ENCODE measurements at places on chromosomes 11 and 22.

GRCh38 chr11:64863391-64864060, 14.9 kb downstream of the EHD1 start:
- no peak for DNase-seq

DNA sequence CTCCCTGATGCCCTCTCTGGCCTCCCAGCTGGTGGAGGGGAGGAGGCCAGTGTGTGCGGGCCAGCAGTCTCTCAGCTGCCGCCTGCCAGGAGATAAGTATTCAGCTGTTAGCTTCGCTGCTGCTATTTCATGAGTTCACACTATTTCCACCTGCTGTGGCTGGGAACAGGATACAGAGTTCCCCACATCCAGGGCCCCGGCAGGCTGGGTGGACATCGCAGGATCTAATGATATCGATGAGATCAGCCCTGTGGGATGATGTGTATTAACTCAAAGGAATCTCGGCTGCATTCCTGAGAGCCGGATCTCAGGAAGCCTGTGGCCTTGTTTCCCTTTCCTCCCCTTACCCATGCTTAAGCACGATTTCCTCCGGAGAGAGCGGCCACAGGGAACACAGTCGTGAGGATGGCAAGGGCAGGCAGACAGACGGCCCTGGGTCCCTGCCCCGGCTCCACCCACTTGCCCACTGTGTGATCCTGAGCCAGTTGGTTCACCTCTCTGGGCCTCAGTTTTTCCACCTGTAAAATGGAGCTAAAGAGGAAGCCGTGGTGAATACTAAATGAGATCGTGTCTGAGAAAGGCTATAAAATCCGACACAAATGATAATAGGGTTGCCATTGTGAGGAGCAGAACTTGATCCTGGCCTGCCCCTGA, 6.5 kb upstream of the PVALB start:
- DNase-seq = no peak

DNA sequence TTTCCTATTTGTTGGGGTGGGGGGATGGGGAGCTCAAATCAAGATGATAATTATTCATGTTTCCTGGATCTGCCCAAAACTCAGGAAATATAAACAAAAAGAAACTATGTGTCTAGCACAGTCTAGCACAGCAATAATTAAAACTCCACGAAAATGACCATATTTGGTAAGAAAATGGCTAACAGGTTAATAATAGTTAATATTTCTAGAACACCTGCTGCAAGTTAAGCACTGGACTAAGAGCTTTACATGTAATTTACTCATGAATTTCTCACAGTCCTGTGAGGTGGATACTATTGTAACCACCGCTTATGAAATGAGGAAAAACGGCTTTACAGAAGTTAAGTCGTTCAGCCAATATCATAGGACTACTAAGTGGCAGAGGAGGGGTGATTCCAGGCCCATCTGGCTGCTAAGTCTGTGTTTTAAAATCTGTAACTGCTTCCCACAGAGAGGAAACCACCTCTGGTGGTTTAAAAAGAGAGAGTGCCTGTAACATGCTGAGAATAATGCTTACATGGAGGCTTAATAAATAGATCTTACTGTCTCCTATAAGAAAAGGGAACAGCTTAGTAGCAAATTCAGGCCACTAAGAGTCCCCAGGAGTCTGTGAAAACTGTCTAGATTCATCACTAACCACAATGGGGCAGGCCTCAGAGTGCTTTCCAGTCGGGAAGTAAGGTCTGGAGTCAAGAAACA, 11.0 kb upstream of the AMOTL1 start:
- DNase-seq = no peak

- peak; percentile 25 for DNase-seq
Observed at GRCh38 chr11:79493555-79494171, 52.8 kb upstream of the TENM4 start.

GRCh38 chr11:36235750-36236149, 53.5 kb downstream of the COMMD9 start:
- DNase-seq = no peak

DNA sequence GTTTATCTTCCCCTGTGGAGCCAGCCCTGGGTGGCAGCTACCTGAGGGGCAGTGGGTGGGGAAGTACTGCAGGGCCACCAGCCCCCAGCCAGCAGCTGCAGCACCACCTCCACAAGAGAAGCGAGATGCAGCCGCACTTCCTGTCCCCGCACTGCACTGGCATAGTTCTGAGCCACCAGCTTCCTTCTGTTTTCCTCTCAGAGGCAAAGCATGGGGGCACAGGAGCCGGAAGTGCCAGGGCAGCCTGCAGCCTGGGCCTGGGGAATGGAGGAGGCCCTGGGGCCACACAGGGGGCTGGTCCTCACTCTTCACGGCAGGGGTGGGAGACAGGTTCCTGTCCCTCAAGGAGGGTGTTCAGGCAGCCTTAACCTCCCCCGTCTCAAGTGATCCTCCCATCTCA, 11.9 kb upstream of the SH3BP1 start:
- peak; percentile 61 for DNase-seq

DNA sequence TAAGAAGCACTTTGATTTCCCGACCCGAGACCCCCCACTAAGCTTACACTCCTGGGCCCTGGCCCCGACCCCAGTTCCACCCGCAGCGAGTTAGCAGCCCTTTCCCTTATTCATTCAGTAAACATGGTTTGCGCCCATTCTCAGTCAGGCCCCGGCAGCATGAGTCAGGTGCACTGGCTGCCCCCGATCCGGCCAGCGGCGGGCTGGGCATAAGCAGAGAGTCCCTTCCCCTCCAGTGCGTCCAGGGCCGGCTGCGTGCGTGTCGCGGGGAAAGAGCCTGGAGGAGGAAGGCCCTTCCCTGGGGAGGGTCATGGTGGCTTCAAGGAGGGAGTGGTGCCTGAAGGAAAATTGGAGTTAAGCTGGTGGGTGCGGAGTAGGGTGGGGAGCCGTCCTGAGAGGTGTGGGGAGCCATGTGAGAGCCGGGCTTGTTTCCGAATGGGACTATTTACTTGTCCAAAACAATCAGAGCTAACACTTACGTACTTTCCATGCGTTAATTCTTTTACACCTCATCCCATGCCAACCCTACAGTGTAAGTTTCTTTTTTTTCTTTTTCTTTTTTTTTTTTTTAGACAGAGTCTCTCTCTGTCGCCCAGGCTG, 657 bp downstream of the IGHMBP2 start:
- peak; percentile 23 for DNase-seq

DNA sequence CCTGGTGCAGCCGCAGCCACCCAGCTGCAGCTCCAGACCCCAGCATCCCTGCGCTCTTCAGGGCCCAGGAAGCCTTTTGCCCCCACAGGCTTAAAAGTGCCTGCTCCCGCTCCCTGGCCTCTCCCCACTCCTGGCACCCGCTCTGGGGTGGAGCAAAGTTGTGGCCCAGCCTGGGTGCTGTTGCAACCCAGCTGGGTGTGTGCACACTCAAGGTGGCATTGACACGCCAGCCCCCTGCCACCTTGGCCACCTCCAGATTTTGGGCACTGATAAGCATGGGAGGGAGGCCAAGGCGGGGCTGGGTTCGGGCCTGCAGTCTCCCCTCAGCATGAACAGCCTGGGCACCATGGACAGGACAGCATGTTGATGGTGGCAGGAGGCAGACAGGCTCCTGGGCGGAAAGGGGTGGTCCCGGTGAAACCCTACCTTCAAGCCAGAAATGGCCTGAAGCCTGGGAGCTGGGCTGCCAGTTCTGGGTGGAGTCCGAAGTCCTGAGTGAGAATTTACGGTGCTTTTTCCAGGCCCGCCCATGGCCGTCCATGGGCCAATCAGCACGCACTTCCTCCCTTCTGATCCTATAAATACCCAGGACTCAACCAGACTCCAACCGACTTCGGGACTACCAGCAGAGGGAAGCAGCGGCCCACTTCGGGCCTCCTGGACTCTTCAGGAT, 23.6 kb upstream of the RNASEH2C start:
- no peak for DNase-seq

GRCh38 chr11:38582151-38582550, 1984.1 kb upstream of the RAG2 start:
- DNase-seq = no peak

DNA sequence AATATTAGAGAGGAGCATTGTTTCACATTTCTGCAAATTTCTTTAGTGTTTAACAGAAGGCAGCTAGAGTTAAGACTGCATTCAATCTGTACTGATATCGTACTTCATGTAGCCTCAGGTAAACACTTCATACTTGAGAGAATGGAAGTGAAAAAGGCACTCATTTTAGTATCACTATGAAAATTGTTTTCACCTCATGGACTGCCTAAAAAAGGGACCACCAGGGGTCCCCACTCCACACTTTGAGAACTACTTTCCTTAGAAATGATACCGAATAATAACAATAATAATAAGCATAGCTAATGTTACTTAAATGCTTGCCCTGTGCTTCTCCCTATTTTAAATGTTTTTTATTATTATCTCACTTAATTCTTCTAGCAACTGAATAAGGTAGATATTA, 95.1 kb downstream of the BLID start:
- DNase-seq = no peak

GRCh38 chr11:74325649-74326645, 14.5 kb upstream of the P4HA3 start:
- no peak for DNase-seq

- no peak for DNase-seq
Observed at GRCh38 chr11:78795621-78796261, 221.1 kb upstream of the NARS2 start.

GRCh38 chr11:64900263-64900678, 16.7 kb downstream of the ATG2A start:
- peak; percentile 87 for DNase-seq

- peak; percentile 17 for DNase-seq
Observed at GRCh38 chr11:82229341-82229740, 504.3 kb downstream of the FAM181B start.

DNA sequence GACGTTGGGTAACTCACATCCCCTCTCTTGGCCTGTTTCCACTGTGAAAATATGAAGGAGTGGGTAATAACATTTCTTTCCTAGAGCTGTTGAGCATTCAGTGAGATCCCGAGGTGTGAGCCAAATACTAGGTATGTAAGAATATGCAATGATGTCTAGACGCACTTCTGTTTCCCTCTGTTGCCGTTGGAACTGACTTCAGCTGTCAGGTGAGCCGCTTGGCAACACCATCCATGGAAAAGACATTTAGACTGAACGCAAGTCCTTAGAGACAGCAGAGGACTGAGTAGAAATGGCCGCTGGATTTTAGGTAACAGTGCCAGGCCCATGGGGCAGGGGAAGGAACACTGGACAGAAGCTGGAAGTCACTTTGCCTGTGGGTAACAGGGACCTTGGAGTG, 29.5 kb upstream of the SHANK2 start:
- no peak for DNase-seq

GRCh38 chr11:108218455-108218854, 4.0 kb downstream of the NPAT start:
- DNase-seq = no peak

- DNase-seq = no peak
Observed at GRCh38 chr11:126167488-126167887, 44.0 kb downstream of the RPUSD4 start.

DNA sequence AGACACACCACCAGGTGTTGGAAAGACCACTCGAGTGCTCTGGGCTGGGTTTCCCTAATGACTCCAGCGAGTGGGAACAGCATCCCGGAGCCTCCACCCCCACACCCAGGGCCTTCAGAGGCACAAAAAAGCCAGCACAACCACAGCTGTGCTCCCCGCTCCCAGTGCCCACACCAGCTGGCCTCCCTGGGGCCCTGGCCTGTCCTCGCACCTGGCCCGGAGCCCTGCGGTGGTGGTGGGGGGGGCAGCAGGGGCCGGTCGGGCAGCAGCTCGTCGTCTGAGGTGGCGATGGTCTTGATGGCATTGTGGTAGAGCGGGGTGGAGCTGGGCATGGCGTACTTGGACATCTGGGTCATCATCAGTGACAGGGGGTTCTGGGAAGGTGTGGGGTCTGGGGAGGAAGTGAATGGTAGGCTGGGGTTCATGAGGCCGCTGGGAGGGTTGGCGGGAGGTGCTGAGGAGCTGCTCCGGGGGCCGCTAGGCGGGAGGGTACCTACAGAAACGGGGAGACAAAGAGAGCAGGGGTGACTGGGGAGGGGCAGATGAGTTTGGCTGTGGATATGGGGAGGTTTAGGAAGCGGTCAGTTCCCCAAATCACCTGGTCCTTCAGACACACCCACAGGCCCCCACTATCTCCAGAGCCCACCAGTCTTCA, 16.1 kb downstream of the CXCR5 start:
- DNase-seq = no peak

DNA sequence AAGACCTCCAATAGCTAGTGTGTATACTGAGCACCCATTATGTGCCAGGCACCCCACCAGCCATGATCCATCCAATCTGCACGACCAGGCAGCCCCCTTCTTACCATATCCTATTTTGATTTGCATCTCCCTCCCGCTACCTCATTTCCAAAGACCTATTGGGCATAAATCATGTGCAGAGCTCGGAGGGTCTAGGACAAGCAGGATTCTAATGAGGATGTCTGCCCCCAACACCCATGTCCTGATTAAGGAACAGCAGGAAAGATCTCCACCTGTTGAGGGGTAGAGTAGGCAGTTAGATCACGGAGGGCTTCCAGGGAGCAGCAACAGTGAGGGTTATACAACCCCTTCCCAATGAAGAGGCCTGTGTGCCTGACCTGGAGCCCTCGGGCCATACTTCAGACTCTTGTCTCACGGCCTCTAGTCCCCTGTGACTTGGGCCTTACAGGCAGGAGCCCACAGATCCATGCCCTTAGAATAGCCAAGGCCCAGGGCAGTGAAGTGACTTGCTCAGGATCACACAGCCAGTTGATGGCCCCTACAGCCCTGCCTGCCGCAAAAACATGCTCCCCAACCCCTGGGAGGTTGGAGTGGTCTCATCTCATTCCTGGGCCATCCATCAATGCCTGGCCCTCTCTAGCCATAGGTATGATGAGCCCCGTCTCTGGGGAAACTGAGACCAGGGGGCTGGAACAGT, 3.5 kb downstream of the RAB3IL1 start:
- no peak for DNase-seq

DNA sequence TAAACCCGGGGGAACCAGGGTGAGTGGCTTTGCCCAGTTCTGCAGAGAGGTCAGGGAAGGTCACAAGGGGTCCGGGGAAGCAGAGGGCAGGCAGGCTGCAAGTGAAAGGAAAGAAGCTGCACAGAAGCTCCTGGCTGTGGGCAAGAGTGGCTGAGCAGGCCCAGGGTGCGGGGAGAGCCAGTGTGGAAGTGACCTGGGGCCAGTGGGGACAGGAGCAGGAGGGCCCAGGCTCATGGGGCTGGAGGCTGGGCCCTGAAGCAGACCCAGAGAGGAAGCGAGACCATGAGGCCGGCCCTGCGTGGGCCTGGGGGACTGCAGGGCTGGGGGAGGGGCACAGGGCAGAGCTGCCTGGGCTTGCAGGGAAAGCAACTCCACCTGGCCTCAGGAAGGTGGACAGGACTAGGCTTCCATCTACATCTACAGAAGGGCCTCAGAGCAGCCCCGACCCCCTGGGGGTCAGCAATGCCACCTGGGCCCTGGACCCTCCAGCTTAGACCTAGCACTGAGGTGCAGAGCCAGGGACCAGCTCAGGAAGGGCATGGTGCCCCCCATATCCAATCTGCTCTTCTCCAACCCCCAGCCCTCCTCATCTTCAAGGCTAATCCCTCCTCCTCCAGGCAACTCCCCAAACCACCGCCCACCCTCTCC, 11.6 kb downstream of the IGF2 start:
- DNase-seq = no peak
